Activated naive CD8-positive, alpha-beta T cell treated with anti-CD3 and anti-CD28 coated beads, Interleukin-2, amount 50 U/mL, for 24 hours (primary cell): ENCODE measurements at places on chromosomes 5 and 9.
A peak's percentile ranks its signal among the peaks of the same experiment; 100 is the strongest.

GRCh38 chr5:10219068-10219467 is 30.6 kb downstream of the ATPSCKMT start:
- H3K27ac ChIP-seq, result no peak overlapping the region
- H3K4me3 ChIP-seq, result no peak overlapping the region
- H3K36me3 ChIP-seq, result peaks cover 18% of the 10 kb centered on the region

DNA sequence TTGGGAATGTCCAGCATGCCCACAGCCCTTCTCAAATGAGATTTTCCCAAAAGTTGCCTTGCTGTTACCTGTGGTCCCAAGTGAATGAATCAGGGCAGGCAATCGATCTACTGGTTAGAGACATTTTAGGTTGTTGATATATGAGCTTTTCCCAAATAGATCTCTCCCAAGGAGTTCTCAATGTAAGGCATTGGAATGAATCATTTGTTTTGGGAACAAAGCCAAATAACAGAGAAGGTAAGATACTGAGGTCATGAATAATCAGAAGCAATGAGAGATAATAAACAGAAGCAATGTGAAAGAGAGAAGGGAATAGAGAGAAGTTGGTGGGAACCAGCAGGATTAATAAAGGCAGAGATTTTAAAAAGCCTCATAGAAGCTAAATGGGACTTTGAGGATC is 93.6 kb upstream of the FER start:
- H3K27me3 ChIP-seq, result peaks cover 7% of the 10 kb centered on the region
- no peak for DNase-seq
- no peaks in the 10 kb centered on the region for H3K4me1 ChIP-seq
- no peaks in the 10 kb centered on the region for H3K36me3 ChIP-seq
- H3K27ac ChIP-seq, result no peak overlapping the region

DNA sequence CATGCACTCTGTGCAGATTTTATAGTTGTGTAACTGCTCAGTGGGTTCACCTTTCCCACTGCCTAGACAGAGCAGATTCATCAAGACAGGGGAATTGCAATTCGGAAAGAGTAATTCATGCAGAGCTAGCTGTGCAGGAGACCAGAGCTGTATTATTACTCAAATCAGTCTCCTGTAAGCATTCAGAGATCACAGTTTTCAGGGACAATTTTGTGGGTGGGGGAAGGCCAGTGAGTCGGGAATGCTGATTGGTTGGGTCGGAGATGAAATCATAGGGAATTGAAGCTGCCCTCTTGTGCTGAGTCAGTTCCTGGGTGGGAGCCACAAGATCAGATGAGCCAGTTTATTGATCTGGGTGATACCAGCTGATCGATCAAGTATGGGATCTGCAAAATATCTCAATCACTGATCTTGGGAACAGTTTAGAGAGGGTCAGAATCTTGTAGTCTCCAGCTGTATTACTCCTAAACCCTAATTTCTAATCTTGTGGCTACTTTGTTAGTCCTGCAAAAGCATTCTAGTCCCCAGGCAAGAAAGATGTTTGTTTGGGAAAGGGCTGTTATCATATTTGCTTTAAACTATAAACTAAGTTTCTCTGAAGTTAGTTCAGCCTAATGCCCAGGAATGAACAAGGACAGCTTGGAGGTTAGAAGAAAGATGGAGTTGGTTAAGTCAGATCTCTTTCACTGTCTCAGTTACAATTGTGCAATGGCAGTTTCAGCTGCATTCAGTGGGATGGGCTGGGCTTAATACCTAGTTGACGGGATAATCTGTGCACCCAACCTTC is 12.7 kb upstream of the SVEP1 start:
- peaks cover under 1% of the 10 kb centered on the region for H3K27me3 ChIP-seq
- DNase-seq, result no peak
- H3K4me3 ChIP-seq, result no peak overlapping the region
- no peaks in the 10 kb centered on the region for H3K4me1 ChIP-seq
- no peaks in the 10 kb centered on the region for H3K36me3 ChIP-seq

- H3K4me3 ChIP-seq, result no peak overlapping the region
- H3K36me3 ChIP-seq, result no peaks in the 10 kb centered on the region
- no peak overlapping the region for H3K27ac ChIP-seq
- H3K4me1 ChIP-seq, result peaks cover 11% of the 10 kb centered on the region
- no peaks in the 10 kb centered on the region for H3K27me3 ChIP-seq
Observed at GRCh38 chr9:133476036-133476931, 2.6 kb downstream of the SLC2A6 start.

- H3K4me3 ChIP-seq, result no peak overlapping the region
- no peak for DNase-seq
- no peak overlapping the region for H3K27ac ChIP-seq
- peaks cover 4% of the 10 kb centered on the region for H3K4me1 ChIP-seq
Observed at GRCh38 chr9:37336150-37336549, 86.3 kb upstream of the GRHPR start.

- no peak overlapping the region for H3K4me3 ChIP-seq
- no peak for DNase-seq
- H3K36me3 ChIP-seq, result no peaks in the 10 kb centered on the region
Observed at GRCh38 chr9:38309324-38310195, 82.9 kb upstream of the ALDH1B1 start.

GRCh38 chr5:33929925-33930690 is 6.1 kb upstream of the RXFP3 start:
- DNase-seq, result no peak
- no peaks in the 10 kb centered on the region for H3K27me3 ChIP-seq
- H3K4me3 ChIP-seq, result no peak overlapping the region
- H3K36me3 ChIP-seq, result no peaks in the 10 kb centered on the region
- no peaks in the 10 kb centered on the region for H3K4me1 ChIP-seq

- H3K4me3 ChIP-seq, result no peak overlapping the region
- no peaks in the 10 kb centered on the region for H3K36me3 ChIP-seq
- no peak for DNase-seq
- peaks cover 14% of the 10 kb centered on the region for H3K4me1 ChIP-seq
- H3K27ac ChIP-seq, result no peak overlapping the region
Observed at GRCh38 chr9:72540348-72540873, 19.0 kb downstream of the TMC1 start.

GRCh38 chr5:141260458-141261237 is 15.5 kb downstream of the PCDHB15 start:
- no peaks in the 10 kb centered on the region for H3K27me3 ChIP-seq
- H3K36me3 ChIP-seq, result peaks cover 54% of the 10 kb centered on the region
- H3K4me3 ChIP-seq, result no peak overlapping the region
- H3K27ac ChIP-seq, result no peak overlapping the region
- H3K4me1 ChIP-seq, result no peaks in the 10 kb centered on the region

- H3K27ac ChIP-seq, result peak overlapping the region; percentile 48
- DNase-seq, result no peak
- peaks cover 3% of the 10 kb centered on the region for H3K36me3 ChIP-seq
- H3K4me3 ChIP-seq, result peak overlapping the region; percentile 5
- H3K4me1 ChIP-seq, result peaks cover 26% of the 10 kb centered on the region
- no peaks in the 10 kb centered on the region for H3K27me3 ChIP-seq
Observed at GRCh38 chr5:56011835-56012234, 17.1 kb upstream of the IL6ST start.

GRCh38 chr9:128457207-128457606 is 1.4 kb downstream of the ODF2 start:
- peak overlapping the region; percentile 87 for H3K4me3 ChIP-seq
- H3K36me3 ChIP-seq, result peaks cover 28% of the 10 kb centered on the region
- no peak for DNase-seq
- H3K27me3 ChIP-seq, result no peaks in the 10 kb centered on the region

- no peaks in the 10 kb centered on the region for H3K27me3 ChIP-seq
- no peak for DNase-seq
- H3K4me1 ChIP-seq, result peaks cover 22% of the 10 kb centered on the region
- peaks cover 34% of the 10 kb centered on the region for H3K36me3 ChIP-seq
Observed at GRCh38 chr9:75017378-75017777, 10.7 kb downstream of the CARNMT1 start.

- no peaks in the 10 kb centered on the region for H3K36me3 ChIP-seq
- peaks cover 1% of the 10 kb centered on the region for H3K4me1 ChIP-seq
- no peaks in the 10 kb centered on the region for H3K27me3 ChIP-seq
- H3K27ac ChIP-seq, result no peak overlapping the region
- H3K4me3 ChIP-seq, result no peak overlapping the region
Observed at GRCh38 chr5:91219803-91220371, 163.2 kb downstream of the ARRDC3 start.

GRCh38 chr9:4938496-4938895 is 46.6 kb upstream of the JAK2 start:
- H3K4me3 ChIP-seq, result no peak overlapping the region
- H3K4me1 ChIP-seq, result peaks cover 81% of the 10 kb centered on the region
- no peaks in the 10 kb centered on the region for H3K36me3 ChIP-seq

DNA sequence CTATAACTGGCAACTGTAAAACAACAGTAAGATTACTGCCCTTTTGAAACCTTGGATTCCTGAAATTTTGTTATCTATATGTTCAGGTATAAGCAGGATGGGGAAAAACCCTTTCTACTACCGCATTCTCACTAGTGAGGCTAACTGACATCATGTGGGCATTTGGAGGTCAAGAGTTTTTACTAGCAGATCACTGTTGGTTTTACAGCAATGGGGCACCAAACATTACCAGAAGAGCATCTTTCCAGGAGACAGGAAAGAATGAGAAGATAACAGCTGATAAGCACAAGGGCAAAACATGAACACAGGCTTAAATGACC is 20.9 kb upstream of the TTC33 start:
- H3K4me1 ChIP-seq, result peaks cover 25% of the 10 kb centered on the region
- H3K27me3 ChIP-seq, result no peaks in the 10 kb centered on the region
- no peak overlapping the region for H3K27ac ChIP-seq
- peaks cover 16% of the 10 kb centered on the region for H3K36me3 ChIP-seq
- no peak overlapping the region for H3K4me3 ChIP-seq

GRCh38 chr9:126965541-126966428 is 51.2 kb downstream of the RALGPS1 start:
- H3K4me3 ChIP-seq, result no peak overlapping the region
- H3K27me3 ChIP-seq, result peaks cover 8% of the 10 kb centered on the region
- peak; percentile 37 for DNase-seq
- no peaks in the 10 kb centered on the region for H3K4me1 ChIP-seq
- peaks cover 2% of the 10 kb centered on the region for H3K36me3 ChIP-seq

- DNase-seq, result no peak
- peaks cover 7% of the 10 kb centered on the region for H3K4me1 ChIP-seq
- H3K27ac ChIP-seq, result no peak overlapping the region
- no peak overlapping the region for H3K4me3 ChIP-seq
Observed at GRCh38 chr9:133602277-133602676, 6.9 kb downstream of the FAM163B start.

DNA sequence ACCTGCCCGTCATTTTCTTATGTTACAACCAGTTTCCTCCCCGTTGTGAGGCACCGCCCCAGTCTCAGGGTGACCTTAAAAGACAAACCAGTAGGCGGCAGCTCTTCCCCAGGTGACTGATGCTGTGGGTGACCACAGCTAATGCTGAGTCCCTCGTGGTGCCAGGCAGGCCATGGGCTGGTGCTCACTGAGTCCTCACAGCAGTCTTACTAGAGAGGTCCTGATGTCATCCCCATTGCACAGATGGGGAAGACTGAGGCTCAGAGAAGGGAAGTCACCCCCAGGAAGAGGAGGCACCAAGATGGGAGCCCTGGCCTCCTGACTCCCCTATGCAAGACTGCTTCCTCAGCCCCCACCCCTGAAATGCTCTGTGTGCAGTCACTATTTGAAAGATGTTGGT is 978 bp downstream of the CFAP157 start:
- DNase-seq, result peak; percentile 32
- H3K4me3 ChIP-seq, result no peak overlapping the region
- no peaks in the 10 kb centered on the region for H3K27me3 ChIP-seq
- peaks cover 18% of the 10 kb centered on the region for H3K4me1 ChIP-seq
- H3K36me3 ChIP-seq, result peaks cover 4% of the 10 kb centered on the region

DNA sequence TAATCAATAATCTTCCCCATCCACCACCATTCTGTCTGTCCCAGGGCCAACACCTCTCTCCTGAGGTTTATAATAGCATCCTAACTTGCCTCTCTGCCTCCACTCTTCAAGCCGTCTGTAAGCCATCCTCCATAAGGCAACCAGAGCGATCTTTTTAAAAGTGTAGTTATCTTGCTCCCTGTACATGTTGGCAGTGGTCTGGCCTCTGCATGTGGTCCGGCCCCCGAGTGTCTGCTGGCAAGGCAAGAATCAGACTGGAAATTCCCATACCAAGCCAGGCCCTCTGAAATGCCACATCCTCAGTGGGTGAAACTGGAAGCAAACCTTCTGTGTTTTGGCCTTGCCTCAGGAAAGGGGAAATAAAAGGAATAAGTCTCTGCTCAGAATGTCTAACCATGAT is 17.0 kb downstream of the TTLL11 start:
- no peak for DNase-seq
- H3K27ac ChIP-seq, result no peak overlapping the region
- H3K27me3 ChIP-seq, result no peaks in the 10 kb centered on the region
- H3K4me1 ChIP-seq, result peaks cover 6% of the 10 kb centered on the region
- peaks cover 15% of the 10 kb centered on the region for H3K36me3 ChIP-seq

- H3K27me3 ChIP-seq, result no peaks in the 10 kb centered on the region
- no peak overlapping the region for H3K27ac ChIP-seq
- peaks cover 5% of the 10 kb centered on the region for H3K4me1 ChIP-seq
Observed at GRCh38 chr5:149740866-149741459, 10.9 kb downstream of the PPARGC1B start.

GRCh38 chr9:121633119-121633714 is 18.2 kb upstream of the DAB2IP start:
- no peak overlapping the region for H3K4me3 ChIP-seq
- H3K27ac ChIP-seq, result no peak overlapping the region
- H3K4me1 ChIP-seq, result peaks cover 9% of the 10 kb centered on the region
- DNase-seq, result no peak
- H3K27me3 ChIP-seq, result peaks cover 9% of the 10 kb centered on the region

- H3K36me3 ChIP-seq, result no peaks in the 10 kb centered on the region
- H3K27ac ChIP-seq, result no peak overlapping the region
- DNase-seq, result no peak
- H3K4me1 ChIP-seq, result no peaks in the 10 kb centered on the region
Observed at GRCh38 chr9:34514816-34515215, 8.0 kb downstream of the ENHO start.

- DNase-seq, result no peak
- H3K27me3 ChIP-seq, result no peaks in the 10 kb centered on the region
- peaks cover 77% of the 10 kb centered on the region for H3K36me3 ChIP-seq
Observed at GRCh38 chr5:75558221-75558620, 46.5 kb downstream of the POLK start.

GRCh38 chr5:174720612-174721529 is 3.5 kb upstream of the MSX2 start:
- no peak overlapping the region for H3K4me3 ChIP-seq
- H3K4me1 ChIP-seq, result peaks cover 7% of the 10 kb centered on the region
- no peaks in the 10 kb centered on the region for H3K36me3 ChIP-seq
- peaks cover 77% of the 10 kb centered on the region for H3K27me3 ChIP-seq

GRCh38 chr9:36426348-36426747 is 26.3 kb upstream of the RNF38 start:
- no peak for DNase-seq
- no peak overlapping the region for H3K27ac ChIP-seq
- H3K4me3 ChIP-seq, result no peak overlapping the region
- peaks cover 16% of the 10 kb centered on the region for H3K4me1 ChIP-seq
- H3K36me3 ChIP-seq, result peaks cover 9% of the 10 kb centered on the region

DNA sequence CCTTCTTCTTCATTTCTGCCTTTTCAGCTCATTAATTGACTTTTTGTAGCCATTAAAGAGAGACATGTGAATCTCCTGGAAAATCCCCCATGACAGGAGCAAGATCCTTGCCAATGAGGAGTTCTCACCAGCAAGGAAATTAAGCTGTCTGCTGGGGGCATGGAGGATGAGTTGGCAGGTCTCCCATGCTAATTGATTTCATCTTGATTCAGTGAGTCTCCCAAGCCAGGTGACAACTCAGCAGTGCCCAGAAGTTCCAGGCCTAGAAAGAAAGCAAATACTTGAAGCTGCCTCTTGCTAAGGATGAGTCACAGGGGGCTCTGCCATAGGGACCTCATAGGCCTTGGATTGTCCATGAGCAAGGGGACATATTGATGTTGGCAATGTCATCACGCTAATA is 30.0 kb upstream of the ADRA1B start:
- peaks cover 17% of the 10 kb centered on the region for H3K27me3 ChIP-seq
- no peaks in the 10 kb centered on the region for H3K36me3 ChIP-seq
- no peak for DNase-seq
- no peaks in the 10 kb centered on the region for H3K4me1 ChIP-seq
- no peak overlapping the region for H3K4me3 ChIP-seq

- H3K4me3 ChIP-seq, result no peak overlapping the region
- H3K27me3 ChIP-seq, result no peaks in the 10 kb centered on the region
- DNase-seq, result no peak
- no peaks in the 10 kb centered on the region for H3K36me3 ChIP-seq
Observed at GRCh38 chr9:136331556-136332481, 4.5 kb downstream of the GPSM1 start.
